Pulmonary artery endothelial cell (primary cell): ENCODE measurements at places on chromosomes 3 and 15.

GRCh38 chr3:16319723-16320122 lies 54.7 kb downstream of the OXNAD1 start:
- no peak for DNase-seq

- DNase-seq = no peak
These were observed 64.0 kb upstream of the TTBK2 start for GRCh38 chr15:42984493-42985034.

GRCh38 chr15:70017801-70018200 lies 79.9 kb downstream of the TLE3 start:
- no peak for DNase-seq

GRCh38 chr3:125075738-125076137 lies 19.9 kb upstream of the HEG1 start:
- no peak for DNase-seq

DNA sequence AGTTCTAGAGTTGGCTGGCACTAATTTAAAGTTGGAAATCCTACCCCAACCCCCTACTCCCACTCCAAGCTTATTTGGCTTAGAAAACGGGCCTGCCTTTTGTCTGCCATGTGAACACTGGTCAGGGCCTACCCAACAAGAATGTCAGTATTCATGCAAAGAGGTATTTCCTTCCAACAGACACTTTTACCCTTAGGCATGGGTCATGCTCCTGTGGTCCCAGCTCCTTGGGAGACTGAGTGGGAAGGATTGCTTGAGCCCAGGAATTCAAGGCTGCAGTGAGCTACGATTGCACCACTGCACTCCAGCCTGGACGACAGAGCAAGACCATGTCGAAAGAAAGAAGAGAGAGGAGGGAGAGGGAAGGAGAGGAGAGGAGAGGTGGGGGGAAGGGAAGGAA lies 137.5 kb upstream of the LRTM1 start:
- no peak for DNase-seq

DNA sequence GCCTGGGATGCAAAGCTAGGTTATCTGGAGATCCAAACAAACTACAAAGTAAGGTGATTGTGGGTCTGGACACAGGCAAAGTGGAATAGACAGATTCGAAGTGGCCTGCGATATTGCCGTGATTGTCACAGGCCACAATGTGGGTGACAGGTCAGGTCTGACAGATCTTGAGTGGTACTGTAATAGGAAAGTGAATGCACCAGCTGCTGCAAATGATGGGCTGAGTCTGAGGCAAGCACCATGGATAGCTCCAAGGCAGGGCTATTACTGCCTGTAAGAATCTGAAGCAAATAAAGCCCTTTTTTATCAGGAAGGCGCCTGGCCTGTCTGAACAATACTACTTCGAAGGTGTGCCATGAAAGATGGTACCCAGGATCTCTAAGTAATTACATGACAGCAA lies 10.0 kb downstream of the ARMC8 start:
- DNase-seq = no peak
